ENCODE measurements at places on chromosomes 2 and 18.

GRCh38 chr2:179437430-179437829 is 172.8 kb upstream of the SESTD1 start:
- DNase-seq = no peak

- peak; percentile 14 for DNase-seq
Observed at GRCh38 chr2:201644001-201644400, 698 bp upstream of the TMEM237 start.

DNA sequence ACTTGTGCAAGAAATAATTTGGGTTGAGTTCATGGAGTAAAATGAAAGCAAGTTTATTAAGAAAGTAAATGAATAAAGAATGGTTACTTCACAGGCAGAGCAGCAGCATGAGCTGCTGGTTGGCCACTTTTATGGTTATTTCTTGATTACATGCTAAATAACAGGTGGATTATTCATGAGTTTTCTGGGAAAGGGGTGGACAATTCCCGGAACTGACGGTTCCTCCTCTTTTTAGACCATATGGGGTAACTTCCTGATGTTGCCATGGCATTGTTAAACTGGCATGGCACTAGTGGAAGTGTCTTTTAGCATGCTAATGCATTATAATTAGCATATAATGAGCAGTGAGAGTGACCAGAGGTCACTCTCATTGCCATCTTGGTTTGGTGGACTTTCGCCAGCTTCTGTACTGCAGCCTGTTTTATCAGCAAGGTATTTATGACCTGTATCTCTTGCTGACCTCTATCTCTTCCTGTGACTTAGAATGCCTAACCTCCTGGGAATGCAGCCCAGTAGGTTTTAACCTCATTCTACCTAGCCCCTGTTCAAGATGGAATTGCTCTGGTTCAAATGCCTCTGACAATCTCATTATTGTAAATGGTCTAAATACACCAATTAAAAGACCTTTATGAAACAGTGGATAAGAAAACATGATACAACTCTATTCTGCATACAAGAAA is 114.1 kb upstream of the FIGN start:
- no peak for DNase-seq

GRCh38 chr2:41194230-41194629 is 742.3 kb upstream of the SLC8A1 start:
- peak; percentile 5 for DNase-seq

DNA sequence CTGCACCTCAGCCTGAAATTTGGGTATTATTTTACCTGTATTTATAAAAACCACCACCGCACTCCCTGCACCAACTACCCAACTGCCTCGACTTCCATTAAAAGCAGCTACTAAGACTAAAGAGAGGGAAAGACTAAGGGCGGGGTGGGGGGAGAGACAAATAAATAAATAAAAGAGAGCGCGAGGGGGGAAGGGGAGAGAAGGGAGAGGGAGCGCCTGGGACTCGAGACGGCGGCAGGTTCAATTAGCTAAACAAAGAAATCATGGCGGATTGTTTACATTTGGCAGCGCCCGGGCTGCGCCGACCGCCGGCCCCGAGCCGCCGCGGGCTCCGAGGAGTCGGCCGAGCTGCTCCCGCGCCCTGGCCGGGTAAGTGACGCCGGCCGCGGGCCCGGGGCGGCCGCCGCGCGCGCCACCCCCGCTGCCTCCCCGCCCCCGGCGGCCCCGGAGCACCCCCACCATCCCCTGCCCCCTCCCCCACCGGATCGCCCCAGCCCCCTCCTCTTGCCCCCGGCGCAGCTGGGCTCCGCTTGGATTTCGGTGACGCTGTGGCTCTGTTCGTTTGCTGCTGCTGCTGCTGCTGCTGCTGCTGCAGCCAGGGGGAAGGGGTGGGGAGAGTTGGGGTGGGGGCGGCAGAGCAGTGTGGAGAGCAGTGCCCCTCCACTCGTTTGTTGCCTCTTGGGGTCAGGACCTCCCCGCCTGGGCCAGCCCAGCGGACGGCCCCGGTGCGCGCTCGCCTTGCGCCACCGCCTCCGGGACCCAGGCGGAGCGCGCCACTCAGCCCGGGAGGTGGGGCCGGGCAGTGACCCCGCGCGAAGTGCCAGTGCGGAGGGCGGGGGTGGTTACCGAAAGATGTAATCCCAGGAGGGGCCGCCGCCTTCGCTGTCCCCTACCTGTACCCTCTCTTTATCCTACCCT is 187.2 kb upstream of the FANCL start:
- DNase-seq = peak; percentile 47

DNA sequence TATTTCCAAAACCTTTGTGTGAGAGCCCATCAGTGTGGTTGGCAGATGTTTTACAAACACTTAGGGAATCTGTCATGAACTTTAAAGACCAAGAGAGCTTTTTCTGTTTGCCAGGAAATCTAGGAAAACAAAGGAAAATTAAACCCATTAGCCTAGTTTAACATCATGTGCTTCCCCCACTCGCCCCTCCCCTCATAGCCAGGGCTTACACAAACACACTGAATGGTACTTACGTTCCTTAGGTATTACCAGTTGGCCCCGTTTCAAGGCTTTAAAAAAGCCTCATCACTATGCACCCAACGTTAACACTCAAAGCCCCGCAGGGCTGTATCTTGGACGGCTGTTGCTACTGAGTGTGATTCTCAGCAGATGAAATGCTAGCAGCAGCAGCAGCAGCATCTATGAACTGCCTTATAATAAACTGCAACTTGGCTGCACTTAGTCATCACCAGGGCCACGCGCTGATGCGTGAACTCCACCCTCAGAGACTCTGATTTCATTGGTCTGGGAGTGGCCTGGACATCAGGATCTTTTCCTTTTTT is 20.1 kb upstream of the TTC39C start:
- peak; percentile 82 for DNase-seq

DNA sequence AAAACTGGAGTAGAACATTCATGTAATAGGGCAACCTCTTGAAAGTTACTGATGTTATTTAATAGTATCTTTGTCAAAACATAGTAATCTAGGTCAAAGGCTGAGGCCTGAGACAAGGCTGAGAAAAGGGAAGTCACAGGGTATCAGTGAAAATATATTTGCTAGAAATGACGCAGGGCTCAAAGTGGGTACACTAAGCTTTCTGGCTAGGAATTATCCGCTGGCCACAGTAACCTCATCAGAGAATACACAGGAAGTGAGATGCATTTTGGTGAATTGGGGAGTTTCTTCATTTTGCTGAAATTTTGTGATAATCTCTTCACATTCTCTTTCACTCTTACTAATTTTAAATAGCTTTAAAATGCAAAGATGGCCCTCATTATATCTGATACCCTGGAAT is 206.8 kb downstream of the OTX1 start:
- DNase-seq = no peak

Measured in AG20443 (cell line).